NCI-H510A treated with DMSO at 0.1 percent for 48 hours (cell line): ENCODE measurements at places on chromosomes 3 and 15.

DNA sequence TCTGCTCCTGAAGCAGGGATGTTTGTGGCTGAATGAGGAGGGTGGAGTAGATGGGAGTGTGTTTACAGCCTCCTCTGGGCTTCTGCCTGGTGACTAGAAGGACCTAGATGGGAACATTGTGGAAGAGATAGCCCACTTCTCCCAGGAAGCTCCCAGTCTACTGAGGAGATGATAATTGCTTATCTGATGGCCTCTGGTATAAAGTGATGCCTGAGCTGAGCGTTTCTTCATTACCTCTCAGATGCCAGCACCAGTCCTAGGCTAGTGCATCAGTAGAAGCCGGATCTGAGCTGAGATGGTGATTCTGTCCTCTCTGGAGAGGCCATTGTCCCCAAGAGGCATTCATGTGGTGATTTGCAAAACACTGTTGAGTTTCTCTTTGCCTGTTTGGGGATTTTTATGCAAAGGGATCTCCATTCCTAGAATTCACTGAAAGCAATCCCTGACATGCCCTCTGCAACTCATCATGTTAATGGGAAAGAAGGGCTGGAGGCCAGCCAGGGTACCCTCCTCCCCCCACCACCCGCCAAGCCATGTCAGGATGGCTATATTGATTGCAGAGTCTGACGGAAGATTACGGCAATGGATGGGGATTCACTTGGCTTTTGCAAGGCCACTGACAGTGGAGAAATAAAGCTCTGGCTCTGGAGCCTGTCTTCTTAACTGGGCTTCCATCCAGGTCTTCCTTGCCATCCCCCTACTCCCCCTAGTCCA lies 166.4 kb upstream of the ROPN1 start:
- no peak for DNase-seq

GRCh38 chr3:124773351-124774326 lies 43.4 kb downstream of the UMPS start:
- no peak for DNase-seq

GRCh38 chr3:184914628-184915027 lies 102.7 kb downstream of the VPS8 start:
- DNase-seq: no peak

GRCh38 chr3:81650187-81650586 lies 111.3 kb downstream of the GBE1 start:
- DNase-seq: no peak

DNA sequence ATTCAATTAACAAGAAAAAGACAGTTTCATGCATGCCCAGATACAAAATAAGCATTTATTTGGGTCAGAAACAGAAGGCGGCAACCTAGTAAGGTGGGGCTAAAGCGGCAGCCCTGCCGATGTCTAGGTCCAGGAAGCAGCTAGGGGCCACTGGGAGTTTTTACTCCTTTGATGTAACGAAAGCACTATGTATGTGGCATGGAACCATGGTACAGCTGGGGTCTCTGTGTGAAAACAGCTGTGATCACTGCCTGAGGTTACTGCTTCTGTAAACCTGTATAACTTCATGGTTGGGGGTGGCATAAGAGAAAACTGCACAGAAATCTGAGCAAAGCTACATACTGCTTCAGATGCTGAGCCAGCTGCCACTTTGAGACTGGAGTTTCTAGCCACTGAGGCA lies 119.5 kb downstream of the ZNF280D start:
- no peak for DNase-seq

GRCh38 chr15:36911322-36911944 lies 188.9 kb downstream of the MEIS2 start:
- no peak for DNase-seq

DNA sequence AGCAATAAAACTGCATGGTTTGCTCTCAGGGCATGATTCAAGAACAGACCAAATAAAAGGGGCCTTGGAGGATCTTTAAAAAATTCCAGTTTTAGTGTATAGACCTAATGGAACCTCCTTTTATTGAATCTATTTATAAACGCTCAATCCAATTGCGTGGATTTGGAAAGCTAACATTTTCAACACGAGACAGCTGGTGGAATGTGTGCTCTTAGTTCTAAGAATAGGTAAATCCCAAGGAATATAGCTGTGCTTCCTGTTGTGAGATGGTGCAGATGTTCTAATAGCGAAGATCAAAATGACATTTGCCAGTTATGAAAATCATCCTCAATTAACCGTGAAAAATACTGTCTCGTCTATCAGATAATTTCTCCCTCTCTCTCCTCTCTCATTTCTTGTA lies 192.5 kb downstream of the ATP10A start:
- no peak for DNase-seq

DNA sequence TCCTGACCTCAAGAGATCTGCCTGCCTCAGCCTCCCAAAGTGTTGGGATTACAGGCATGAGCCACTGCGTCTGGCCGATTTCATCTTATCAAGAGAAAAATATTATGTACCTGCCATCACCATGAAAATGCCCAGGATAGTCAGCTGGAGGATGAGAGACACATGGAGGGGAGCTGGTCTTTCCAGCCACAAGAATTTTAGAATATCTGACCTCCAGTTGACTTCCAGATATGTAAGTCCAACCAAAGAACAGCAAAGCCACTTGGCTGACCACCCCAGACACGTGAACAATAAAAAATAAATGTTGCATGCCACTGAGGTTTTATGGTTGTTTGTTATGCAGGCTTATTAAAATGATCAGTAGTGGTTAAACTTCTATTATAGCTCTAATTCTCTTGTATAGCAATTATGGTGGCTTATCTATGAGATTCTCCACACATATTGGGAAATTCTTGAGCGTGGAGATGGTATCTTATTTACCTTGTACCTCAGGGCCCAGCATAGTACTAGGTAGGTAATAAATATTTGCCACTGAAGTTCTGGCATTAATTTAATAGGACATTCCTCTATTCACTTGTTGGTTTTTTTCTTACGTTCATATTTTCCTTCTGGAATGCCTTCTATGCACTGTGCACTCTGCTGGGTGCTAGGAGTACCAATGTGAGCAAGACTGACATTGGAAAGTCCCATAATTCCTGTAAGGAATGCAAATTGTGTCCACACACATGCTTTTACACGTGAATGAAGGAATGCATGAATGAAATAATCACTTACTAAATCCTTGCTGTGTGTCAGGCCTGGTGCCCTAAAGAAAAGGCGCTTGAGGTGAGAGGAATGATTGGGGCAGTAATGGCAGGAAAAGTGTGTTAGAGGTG lies 77.6 kb downstream of the EDEM1 start:
- DNase-seq: no peak

DNA sequence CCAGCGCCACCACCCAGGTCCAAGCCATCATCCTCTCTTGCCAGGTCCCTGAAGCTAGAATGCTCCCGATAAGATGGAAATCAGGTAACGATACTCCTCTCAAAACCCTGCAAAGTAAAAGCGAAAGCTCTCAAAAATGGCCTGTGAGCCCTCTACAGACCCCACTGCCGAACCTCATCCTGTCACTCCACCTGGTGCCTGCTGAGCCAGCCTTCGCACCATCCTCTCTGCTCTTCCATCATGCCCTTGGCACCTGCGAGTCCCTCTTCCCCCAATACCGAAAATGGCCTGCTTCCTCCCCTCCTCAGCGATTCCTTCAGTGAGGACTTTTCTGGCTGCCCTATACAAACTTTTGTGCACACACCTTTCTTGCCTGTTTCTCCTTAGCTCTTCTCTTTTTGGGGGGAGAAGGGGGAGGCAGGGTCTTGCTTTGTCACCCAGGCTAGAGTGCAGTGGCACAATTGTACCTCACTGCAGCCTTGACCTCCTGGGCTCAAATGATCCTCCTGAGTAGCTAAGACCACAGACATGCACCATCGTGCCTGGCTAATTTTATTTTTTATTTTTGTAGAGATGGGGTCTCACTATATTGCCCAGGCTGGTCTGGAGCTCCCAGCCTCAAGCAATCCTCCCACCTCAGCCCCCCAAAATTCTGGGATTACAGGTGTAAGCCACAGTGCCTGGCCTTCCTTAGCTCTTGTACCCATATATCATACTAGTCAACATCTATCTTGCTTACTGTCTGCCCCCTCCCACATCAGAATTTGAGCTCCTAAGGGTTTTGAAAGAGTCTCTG lies 3.0 kb downstream of the IDH2 start:
- DNase-seq: no peak

DNA sequence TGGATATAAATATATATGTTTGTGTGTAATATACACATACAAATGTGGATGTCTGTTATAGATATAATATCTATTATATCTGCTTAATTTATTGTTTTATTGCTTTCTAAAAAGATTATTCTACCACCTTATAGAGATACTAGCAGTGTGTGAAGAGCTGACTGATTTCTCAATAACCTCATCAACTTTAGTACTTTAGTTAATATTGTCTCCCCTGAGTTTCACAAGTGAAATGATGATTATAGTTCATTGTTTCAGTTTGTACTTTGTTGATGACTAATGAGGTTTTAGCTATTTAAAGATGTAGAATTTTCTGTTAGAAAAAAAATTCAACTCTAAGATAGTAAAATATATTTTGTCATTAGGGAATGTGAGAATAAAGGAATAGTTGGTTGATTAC lies 11.4 kb downstream of the RSRC1 start:
- no peak for DNase-seq

DNA sequence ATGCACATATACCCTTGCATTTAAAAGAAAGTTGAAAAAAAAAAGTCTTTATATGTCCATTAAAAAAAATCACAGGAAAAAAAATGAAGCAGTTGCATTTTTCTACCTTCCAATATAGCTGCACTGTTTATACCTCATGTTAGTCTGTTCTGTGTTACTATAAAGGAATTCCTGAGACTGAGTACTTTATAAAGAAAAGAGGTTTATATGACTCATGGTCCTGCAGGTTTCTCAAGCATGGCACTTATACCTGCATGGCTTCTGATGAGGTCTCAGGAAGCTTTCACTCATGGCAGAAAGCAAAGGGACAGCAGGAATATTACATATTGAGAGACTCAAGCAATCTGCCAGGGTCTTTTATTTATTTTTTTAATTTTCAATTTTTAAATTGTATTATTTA lies 277.2 kb upstream of the BCHE start:
- DNase-seq: no peak

- DNase-seq: no peak
These were observed 68.9 kb downstream of the DUT start for GRCh38 chr15:48400086-48400485.

DNA sequence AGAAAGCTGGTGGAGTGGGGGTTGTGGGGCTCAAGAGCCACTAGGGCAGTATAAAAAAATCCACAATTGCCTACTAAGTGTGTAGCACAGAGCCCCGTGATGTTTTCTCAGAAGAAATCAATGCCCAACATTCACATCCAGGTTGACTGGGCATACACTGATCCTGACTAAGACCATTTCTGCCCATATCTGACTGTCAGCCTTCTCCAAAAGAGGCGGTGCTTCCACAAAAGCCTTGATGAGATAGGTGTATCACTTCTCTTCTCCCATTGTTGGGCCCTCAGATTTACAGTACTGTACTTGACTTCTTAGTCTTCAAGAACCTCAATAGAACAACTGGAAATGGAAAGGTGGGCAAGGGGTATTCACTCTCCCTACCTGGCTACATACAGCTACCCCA lies 1.4 kb downstream of the POPDC2 start:
- no peak for DNase-seq

GRCh38 chr3:15011174-15011573 lies 53.9 kb downstream of the MRPS25 start:
- no peak for DNase-seq

GRCh38 chr3:40043444-40043755 lies 234.0 kb downstream of the MYRIP start:
- no peak for DNase-seq

DNA sequence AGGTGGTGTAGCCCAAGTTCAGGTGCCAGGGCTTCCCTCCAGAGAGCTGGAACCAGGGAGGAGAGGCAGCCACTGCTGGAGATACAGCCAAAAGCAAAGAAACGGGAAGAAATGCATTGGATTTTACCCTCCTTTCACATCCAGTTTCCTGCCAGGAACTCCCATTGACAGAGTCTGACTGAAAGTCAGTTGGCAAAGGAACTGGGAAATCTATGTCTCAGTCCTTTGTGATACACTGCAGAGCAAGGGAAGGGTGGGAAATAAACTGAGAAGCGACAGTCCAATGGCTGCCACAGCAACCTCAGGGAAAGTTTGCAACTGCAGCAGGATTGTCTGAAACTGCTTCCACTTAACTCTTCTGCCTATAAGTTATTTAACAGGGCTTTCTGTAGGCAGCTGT lies 142.6 kb downstream of the SATB1 start:
- DNase-seq: no peak

GRCh38 chr3:71356265-71356664 lies 227.3 kb downstream of the FOXP1 start:
- no peak for DNase-seq

DNA sequence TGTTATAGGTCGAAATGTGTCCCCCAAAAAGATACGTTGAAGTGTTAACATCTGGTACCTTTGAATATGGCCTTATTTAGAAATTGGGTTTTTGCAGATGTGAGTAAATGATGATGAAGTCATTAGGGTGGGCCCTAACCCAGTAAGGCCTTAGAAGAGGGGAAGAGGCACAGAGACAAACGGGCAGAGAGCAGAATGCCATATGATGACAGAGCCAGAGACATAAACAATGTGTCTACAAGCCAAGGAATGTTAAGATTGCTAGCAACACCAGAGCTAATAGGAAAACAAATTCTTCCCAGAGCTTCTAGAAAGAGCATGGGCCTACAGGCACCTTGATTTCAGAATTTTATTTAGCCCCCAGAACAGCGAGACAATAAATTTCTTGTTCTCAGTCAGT lies 693.1 kb upstream of the NECTIN3 start:
- DNase-seq: no peak

GRCh38 chr15:70320482-70320881 lies 222.8 kb upstream of the TLE3 start:
- DNase-seq: no peak

DNA sequence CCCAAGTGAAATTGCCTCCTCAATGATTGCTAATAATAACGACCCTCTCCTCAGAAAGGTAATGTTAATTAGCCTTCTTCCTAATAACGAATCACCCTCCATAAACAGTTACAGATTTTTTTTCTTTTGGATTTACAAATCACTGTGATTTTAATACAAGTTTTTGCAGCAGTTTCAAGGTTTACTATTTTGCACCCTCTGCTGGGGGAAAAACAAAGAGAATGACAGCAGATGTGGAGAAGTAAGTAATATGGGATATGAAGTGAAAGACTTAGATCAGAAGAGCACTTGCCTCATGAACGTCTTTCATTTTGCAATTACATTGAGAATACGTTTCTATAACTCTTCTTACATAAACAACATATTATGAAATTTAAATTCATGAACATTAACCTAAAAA lies 16.1 kb upstream of the CNTN3 start:
- no peak for DNase-seq

GRCh38 chr3:144963810-144964209 lies 992.2 kb downstream of the DIPK2A start:
- DNase-seq: no peak
